Activated CD4-positive, alpha-beta T cell treated with anti-CD3 and anti-CD28 coated beads, Interleukin-2, amount 10 ng/mL, durations not matched to agents 7 days and 5 days (primary cell): ENCODE measurements at places on chromosomes 13 and 19. TPM values are rescaled to one million over a fixed set of nuclear protein-coding genes. Genes with fewer than 3 reads are reported as not detected.

- DNase-seq = no peak
- no peak overlapping the region for H3K27ac ChIP-seq
- peaks cover 11% of the 10 kb centered on the region for H3K27me3 ChIP-seq
- no peaks in the 10 kb centered on the region for H3K36me3 ChIP-seq
Observed at GRCh38 chr13:29436291-29436690, 159.2 kb downstream of the SLC7A1 start.

GRCh38 chr13:21436582-21436981 lies 22.5 kb downstream of the ZDHHC20 start:
- peak overlapping the region; percentile 76 for H3K27ac ChIP-seq
- DNase-seq = no peak
- no peak overlapping the region for H3K4me3 ChIP-seq
- H3K4me1 ChIP-seq = peaks cover 33% of the 10 kb centered on the region
- H3K27me3 ChIP-seq = no peaks in the 10 kb centered on the region

GRCh38 chr19:37467608-37468090 lies 405 bp upstream of the ZNF569 start:
- no peaks in the 10 kb centered on the region for H3K27me3 ChIP-seq
- peak overlapping the region; percentile 94 for H3K4me3 ChIP-seq
- no peak for DNase-seq
- H3K36me3 ChIP-seq = peaks cover 49% of the 10 kb centered on the region

- H3K4me1 ChIP-seq = no peaks in the 10 kb centered on the region
- H3K27me3 ChIP-seq = no peaks in the 10 kb centered on the region
- no peak overlapping the region for H3K4me3 ChIP-seq
Observed at GRCh38 chr19:5036698-5037563, 68.0 kb downstream of the KDM4B start.

GNG7 gene
- total RNA-seq = 1.2 TPM

DNA sequence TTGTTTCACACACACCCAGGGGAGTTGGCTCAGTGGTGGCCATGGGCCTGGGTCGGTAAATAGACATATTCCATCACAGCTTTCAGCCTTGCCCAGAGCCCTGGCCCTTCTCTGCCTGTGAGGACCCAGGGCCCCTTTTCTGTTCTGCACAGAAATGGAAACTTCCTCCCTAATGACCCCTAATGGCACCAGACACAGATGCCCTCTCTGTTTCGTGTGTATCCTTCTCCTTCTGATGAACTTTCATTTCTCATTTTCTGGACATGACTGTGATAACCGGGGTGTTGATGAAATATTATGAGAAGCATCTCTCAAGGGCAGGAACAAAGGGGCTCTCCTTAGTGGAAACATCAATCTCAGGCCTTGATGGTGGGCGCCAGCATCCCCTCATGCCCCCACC lies 12.8 kb downstream of the LILRA1 start:
- no peak for DNase-seq
- H3K4me1 ChIP-seq = no peaks in the 10 kb centered on the region
- H3K4me3 ChIP-seq = no peak overlapping the region
- H3K36me3 ChIP-seq = no peaks in the 10 kb centered on the region
- no peak overlapping the region for H3K27ac ChIP-seq
- H3K27me3 ChIP-seq = peaks cover 17% of the 10 kb centered on the region

DNA sequence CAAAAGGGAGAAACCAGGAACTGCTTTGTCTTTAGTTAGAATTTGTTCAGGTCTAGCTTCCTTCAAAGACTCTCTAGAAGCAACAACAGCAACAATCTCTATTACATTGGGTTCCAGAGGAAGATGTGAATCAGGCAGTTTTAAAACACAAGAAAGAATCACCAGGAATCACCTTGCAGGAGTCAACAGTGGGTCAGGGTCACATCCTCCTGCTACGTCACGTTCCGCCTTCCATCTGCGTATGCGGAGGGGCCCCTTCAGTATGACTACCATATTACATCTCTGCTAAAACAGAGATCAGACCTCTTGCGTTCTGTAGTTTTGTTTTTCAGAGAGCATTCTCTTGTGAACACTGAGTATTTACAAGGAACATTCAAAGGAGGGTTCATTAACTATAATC lies 147.8 kb upstream of the STARD13 start:
- no peak overlapping the region for H3K27ac ChIP-seq
- DNase-seq = no peak
- H3K4me1 ChIP-seq = no peaks in the 10 kb centered on the region
- H3K4me3 ChIP-seq = no peak overlapping the region
- no peaks in the 10 kb centered on the region for H3K36me3 ChIP-seq

GRCh38 chr13:109545931-109546330 lies 240.5 kb downstream of the IRS2 start:
- DNase-seq = no peak
- H3K4me1 ChIP-seq = no peaks in the 10 kb centered on the region
- H3K27me3 ChIP-seq = peaks cover 4% of the 10 kb centered on the region
- H3K4me3 ChIP-seq = no peak overlapping the region

GRCh38 chr13:25394402-25395060 lies 22.8 kb downstream of the ATP8A2 start:
- H3K27ac ChIP-seq = no peak overlapping the region
- H3K4me3 ChIP-seq = no peak overlapping the region
- H3K36me3 ChIP-seq = no peaks in the 10 kb centered on the region
- H3K27me3 ChIP-seq = peaks cover 24% of the 10 kb centered on the region

GRCh38 chr19:10776900-10777650 lies 58.9 kb downstream of the TMED1 start:
- DNase-seq = no peak
- peaks cover 56% of the 10 kb centered on the region for H3K36me3 ChIP-seq
- H3K27me3 ChIP-seq = no peaks in the 10 kb centered on the region

ZNF177 gene
- 0.69 TPM for total RNA-seq

DNA sequence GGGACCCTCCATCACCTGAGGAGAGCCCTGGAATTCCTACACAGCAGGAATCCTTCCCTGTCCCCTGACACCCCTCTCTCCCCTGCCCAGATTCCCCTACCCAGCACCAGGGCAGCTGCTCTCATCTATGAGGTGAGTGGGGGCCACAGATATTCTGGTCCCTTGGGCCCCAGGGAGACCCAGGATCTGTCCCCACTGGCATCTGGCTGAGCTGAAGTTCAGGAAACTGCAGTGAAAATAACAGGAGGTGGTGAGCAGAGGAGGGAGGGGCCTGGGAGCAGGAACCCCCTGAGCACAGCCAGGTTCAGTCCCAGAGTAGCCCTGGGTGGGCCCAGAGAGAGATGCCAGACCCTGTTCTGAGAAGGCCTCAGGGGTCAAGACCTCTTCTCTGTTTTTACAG lies 10.1 kb downstream of the CEACAM21 start:
- H3K4me1 ChIP-seq = no peaks in the 10 kb centered on the region
- no peak for DNase-seq
- H3K27ac ChIP-seq = no peak overlapping the region
- H3K36me3 ChIP-seq = peaks cover 53% of the 10 kb centered on the region
- H3K27me3 ChIP-seq = no peaks in the 10 kb centered on the region

- H3K4me1 ChIP-seq = peaks cover 15% of the 10 kb centered on the region
- H3K27me3 ChIP-seq = peaks cover 8% of the 10 kb centered on the region
- H3K27ac ChIP-seq = no peak overlapping the region
- H3K4me3 ChIP-seq = no peak overlapping the region
Observed at GRCh38 chr13:44307844-44308243, 65.8 kb upstream of the SERP2 start.

- H3K36me3 ChIP-seq = peaks cover 78% of the 10 kb centered on the region
- H3K4me3 ChIP-seq = no peak overlapping the region
- H3K27me3 ChIP-seq = no peaks in the 10 kb centered on the region
- no peak for DNase-seq
- no peaks in the 10 kb centered on the region for H3K4me1 ChIP-seq
Observed at GRCh38 chr13:50934735-50935435, 25.3 kb downstream of the RNASEH2B start.

GRCh38 chr19:12676384-12676792 lies 5.3 kb downstream of the DHPS start:
- H3K4me1 ChIP-seq = peaks cover 30% of the 10 kb centered on the region
- H3K36me3 ChIP-seq = peaks cover 38% of the 10 kb centered on the region
- no peaks in the 10 kb centered on the region for H3K27me3 ChIP-seq
- DNase-seq = peak; percentile 91
- H3K4me3 ChIP-seq = no peak overlapping the region

GRCh38 chr13:66219506-66219905 lies 1010.6 kb downstream of the PCDH9 start:
- no peak overlapping the region for H3K4me3 ChIP-seq
- H3K36me3 ChIP-seq = no peaks in the 10 kb centered on the region
- DNase-seq = no peak
- H3K27ac ChIP-seq = no peak overlapping the region

PSG7 gene
- not detected for total RNA-seq

CACNG6 gene
- not detected for total RNA-seq

LTBP4 gene
- total RNA-seq = 71.3 TPM

FBXO27 gene
- total RNA-seq = not detected

DNA sequence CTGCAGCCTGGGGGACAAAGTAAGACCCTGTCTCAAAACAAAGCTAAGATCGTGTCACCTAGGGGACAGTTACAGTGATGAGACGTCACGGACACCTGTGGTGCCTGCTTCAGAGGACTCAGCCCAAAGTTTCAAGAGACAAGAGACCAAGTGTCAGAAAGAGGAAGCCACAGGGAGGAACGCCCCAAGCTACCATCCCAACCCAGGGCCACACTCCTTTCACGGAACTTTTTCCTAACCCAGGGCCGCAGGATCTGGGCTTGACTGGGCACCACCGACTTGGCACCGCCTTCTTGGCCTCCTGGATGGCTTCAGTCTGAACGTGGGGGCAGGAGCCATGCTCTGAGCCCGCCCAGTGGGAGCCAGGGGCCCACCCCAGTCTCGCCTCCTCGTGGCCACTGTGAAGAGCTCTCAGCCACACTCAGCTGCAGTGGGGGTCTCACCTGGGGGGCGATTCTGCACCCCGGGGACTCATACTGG lies 8.5 kb downstream of the MOB3A start:
- H3K4me3 ChIP-seq = peak overlapping the region; percentile 56
- H3K27ac ChIP-seq = peak overlapping the region; percentile 93
- peak; percentile 50 for DNase-seq
- no peaks in the 10 kb centered on the region for H3K27me3 ChIP-seq
- H3K36me3 ChIP-seq = peaks cover 64% of the 10 kb centered on the region

DNA sequence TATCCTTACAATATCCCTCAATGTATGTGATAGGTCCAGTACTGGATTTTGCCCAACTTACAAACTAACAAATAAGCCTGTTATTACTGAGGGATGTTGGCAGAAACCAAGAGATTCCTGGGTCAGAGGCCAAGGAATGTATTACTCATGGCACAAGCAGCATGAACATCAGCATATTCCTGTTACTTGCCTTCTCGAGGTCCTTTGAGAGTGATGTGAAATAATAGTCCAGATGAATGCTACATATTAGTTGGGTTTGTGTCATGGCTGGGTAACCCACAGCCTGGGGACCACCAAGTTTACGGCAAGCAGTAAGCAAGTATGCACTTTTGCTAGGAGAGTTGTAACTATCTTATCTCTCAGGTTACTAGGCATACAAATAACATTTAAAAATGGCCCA lies 384.5 kb upstream of the GPC6 start:
- DNase-seq = no peak
- no peaks in the 10 kb centered on the region for H3K36me3 ChIP-seq
- H3K4me1 ChIP-seq = no peaks in the 10 kb centered on the region
- no peaks in the 10 kb centered on the region for H3K27me3 ChIP-seq
- no peak overlapping the region for H3K27ac ChIP-seq

DNA sequence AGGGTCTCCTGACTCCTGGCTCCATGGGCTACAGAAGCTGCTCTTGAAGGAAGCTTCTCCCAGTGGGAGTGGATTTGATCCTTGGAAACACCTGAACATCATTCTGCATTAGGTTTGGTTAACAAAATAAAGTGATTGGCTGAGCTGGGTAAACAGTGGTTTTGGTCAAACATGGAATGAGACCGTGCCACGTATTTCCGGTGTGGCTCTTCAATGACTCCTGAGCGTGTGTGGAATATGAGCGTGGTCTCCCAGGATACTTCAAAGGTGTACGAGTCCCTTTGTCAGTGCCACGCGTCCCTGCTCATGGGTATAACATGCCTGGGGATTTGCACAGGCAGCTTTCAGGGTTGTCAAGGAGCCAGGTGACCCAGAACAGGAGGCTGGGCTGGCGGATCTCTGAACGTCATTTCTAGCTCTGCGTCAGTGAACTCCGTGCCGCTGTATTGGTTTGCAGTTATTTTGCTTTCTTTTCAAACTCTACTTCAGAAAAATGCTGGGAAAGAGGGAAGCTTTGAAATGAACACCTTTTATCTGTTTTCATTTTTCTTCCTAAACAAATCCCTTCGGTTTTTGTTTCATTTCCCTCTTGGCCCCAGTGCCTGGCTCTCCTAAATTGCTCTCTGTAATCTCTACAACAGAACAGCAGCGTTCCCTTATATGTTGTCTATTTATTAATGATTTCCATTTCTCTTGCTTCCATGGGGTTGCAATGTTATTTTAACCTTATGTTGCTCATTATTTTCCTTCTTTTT lies 26.3 kb upstream of the GJB6 start:
- peaks cover 8% of the 10 kb centered on the region for H3K27me3 ChIP-seq
- no peaks in the 10 kb centered on the region for H3K4me1 ChIP-seq
- H3K27ac ChIP-seq = no peak overlapping the region

- H3K27me3 ChIP-seq = no peaks in the 10 kb centered on the region
- no peak for DNase-seq
- no peak overlapping the region for H3K4me3 ChIP-seq
- no peak overlapping the region for H3K27ac ChIP-seq
- peaks cover 13% of the 10 kb centered on the region for H3K36me3 ChIP-seq
- no peaks in the 10 kb centered on the region for H3K4me1 ChIP-seq
Observed at GRCh38 chr13:19810996-19811881, 28.5 kb upstream of the PSPC1 start.

DNA sequence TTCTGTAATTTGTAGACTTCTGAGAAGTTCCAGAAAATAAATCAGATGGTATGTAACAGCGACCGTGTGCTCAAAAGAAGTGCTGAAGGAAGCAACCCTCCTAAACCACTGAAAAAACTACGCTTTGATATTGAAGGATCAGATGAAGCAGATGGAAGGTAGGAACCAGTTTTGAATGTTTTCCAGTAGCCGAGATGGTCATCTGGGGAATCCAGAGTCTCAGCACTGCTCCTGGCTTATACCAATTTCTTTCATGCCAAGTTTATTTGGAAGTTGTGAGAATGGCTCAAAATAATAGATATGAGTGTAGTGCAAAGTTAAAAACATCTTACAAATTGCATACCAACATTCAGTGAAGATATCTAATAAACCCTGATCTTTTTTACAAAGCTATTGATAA lies 56.2 kb downstream of the RCBTB2 start:
- DNase-seq = no peak
- peaks cover 68% of the 10 kb centered on the region for H3K36me3 ChIP-seq
- no peak overlapping the region for H3K27ac ChIP-seq
- no peaks in the 10 kb centered on the region for H3K27me3 ChIP-seq

DNA sequence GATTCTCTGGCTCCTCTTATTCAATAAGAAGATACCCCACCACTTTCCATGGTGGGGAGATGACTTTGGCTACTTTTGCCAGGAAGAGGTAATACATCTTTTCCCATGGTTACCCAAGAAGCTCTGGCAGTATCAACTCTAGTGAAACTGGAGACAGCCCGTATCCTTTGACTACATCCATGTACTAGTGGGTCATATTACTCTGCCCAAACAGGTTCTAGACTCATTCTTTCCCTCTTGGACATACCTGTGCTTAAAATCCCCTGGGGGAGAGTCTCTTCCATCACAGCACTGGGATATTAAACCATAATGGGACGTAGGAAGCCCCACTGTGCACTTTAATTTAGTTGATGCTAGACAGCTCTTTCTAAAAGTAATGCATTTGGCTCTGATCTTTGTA lies 144.7 kb upstream of the KLF12 start:
- no peak for DNase-seq
- H3K4me1 ChIP-seq = peaks cover 6% of the 10 kb centered on the region
- H3K36me3 ChIP-seq = peaks cover 2% of the 10 kb centered on the region
- H3K4me3 ChIP-seq = no peak overlapping the region
- H3K27ac ChIP-seq = no peak overlapping the region

JUND gene
- total RNA-seq = 343 TPM
